ENCODE measurements at places on chromosomes 6 and 20. TPM values are rescaled to one million over a fixed set of nuclear protein-coding genes. Genes with fewer than 3 reads are reported as not detected.
A peak's percentile ranks its signal among the peaks of the same experiment; 100 is the strongest.

GRCh38 chr6:119566546-119567260, 217.1 kb upstream of the MAN1A1 start:
- no peak for DNase-seq

GRCh38 chr6:83911278-83911677, 51.8 kb downstream of the CYB5R4 start:
- DNase-seq: no peak

DNA sequence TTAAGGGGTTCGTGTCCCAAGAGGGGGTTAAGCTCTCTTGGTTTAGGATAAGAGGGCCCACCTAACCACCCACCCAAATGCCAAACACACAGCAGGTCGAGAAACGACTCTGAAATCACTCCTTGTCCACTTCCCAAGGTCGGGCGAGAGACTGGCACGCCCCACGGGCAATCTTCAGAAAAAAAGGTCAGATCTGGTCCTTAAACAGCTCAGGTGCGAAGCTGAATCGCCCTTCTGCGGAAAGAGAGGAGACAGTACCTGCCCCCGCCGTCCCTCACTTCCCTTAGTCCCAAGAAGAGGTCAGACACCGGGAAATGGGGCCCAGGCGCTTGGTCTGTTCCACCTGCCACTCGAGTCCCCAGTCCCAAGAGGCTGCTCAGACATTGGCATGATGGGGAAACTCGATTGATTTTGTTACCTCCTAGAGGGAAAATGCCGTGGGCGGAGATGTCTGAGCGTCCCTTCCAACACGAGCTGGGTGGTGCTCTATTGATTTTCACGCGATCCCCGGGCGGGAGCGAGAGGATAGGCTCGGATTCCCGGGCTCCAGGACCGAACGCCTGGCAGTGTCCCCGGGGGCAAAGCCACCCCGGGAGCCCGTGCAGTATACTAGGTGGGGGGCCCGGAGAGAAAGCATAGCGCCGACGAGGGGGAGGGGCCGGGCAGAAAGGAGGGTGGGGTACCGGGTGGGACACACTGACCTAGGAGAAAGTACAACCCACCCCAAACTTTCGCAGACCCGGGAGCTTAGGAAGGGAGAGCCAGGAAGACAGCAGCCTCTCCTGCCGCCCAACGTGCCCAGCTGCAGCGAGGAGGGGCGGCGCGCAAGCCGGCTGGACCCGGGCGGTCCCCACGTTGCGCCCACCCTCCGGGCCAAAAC, 1.1 kb upstream of the SAMD5 start:
- no peak for DNase-seq

- DNase-seq: peak; percentile 78
These were observed 1.4 kb downstream of the PIM1 start for GRCh38 chr6:37171201-37171969.

DNA sequence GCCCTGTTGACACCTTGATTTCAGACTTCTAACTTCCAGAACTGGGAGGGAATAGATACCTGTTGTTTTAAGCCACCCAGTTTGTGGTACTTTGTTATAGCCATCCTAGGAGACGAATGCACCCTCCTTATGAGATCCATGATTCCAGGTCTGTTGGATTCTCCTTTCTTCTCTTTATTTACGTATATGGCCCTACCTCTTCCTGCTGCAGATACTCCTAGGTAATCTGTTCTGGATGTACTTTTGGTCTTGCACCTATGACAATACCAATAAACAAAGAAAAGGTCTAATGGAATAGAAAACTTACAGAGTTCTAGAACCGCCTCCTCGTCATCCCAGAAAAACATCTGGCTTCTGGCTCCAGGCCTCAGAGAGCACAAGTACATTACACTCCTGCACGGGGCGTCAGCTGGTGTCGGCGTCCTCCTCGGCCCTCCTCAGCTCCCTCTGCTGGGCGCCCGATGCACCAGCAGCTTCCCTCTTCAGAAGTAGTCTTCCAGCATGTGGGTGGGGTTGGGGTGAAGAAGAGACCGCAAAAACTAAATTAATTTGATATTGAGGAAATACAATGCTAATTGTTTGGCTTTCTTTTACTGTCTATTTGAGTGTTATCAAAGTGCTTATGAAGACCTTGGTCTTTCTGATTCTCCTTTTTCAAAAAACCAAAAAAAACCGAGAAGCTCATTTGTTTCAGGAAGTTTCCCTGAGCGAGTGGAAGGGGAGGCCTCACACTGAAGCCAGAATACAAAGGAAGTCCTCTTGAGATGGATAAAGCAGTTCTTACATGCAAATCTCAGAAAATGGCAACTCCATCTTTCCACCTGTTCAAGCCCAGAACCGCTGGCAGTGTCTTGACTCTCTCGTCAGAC, 9.7 kb upstream of the ATXN1 start:
- peak; percentile 91 for DNase-seq

GRCh38 chr20:63083831-63084562, 77.2 kb upstream of the BHLHE23 start:
- peak; percentile 18 for DNase-seq

DNA sequence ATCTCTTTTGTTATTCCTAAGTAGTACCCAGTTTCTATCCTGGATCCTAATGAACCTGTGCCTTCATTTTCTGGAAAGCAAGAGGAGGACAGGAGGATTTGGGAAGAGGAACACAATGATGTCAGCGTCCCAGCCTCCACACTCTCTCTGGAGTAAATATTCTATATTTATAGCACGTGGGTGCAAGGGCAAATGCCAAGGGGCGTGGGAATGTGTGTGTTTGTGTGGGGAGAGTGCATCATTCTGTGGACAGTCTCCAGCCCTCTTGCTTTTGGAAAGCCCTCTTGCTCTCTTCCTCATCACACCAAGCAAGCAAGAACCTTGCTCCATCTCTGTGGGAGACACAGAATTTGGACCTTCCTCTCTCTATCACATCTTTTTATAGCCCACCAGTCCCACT, 103.2 kb upstream of the EMILIN3 start:
- peak; percentile 77 for DNase-seq

DNA sequence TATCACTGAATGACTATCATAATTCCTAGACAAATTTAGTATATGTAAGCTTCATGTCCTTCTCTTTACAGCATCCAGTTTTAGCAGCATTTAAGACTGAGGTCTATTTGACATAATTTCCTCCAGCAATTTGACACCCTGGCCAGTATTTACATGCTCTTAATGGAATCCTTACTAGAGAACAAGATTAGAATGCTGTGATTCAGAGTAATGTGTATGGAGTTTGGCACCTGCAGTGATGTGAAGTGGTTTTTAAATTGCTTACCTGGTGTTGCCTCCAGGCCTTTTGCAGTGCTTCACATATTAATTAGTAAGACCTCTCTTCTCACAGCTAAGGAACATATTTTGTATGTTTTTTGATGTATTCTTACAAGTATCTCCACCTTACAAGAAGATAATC, 9.8 kb downstream of the NKX2-4 start:
- DNase-seq: no peak

DNA sequence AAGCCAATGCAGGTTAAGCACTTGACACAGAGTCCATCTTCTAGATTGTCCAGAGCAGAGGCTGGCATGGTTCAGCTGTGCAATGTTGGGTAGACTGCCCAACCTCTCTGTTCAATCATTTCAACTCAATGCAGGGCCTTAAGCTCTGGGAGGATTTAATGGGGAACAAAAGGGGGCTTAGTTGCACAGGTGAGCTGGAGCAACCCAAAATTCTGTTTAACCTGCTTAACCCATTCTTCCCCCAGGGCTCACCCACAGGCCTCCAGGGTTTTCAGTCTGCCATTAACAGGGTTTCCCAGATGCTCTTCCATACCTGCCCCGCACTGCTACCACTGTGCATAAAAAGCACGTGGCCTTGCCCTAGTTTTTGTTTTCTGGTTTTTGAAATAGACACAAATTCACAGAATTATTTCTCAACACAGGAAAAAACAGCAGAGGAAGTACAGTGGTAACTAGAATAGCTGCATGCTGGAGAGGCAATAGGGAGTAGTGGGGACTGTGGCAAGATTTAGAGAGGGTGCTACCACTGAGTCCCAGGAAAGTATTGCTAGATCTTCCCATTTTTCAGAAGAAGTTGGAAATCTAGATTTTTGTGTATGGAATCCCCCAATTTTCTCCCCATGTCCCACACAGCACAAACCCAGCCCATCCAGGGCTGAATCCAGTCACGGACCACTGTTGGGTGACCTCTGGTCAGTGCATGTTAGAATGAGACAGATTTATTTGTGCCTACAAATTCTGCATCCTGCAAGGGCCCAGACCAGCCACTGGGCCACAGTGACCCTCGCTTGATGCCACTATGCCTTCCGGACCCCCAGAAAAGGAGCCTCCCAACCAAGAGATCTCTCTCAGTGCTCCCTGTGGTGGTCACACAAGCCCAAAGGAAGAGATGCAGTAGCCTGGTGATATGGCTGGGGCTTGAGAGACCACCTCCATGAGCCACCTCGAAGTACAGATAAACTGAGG, 4.6 kb downstream of the PTGIS start:
- no peak for DNase-seq

GRCh38 chr6:83430611-83431544, at the start of gene ME1:
TSS of gene ME1 (minus strand) at chr6:83431051. CDS start at chr6:83430954, 97 bp downstream.
- DNase-seq: peak; percentile 83

- peak; percentile 34 for DNase-seq
These were observed 44.2 kb upstream of the SLC9A8 start for GRCh38 chr20:49768204-49769047.

- no peak for DNase-seq
These were observed 16.4 kb upstream of the TAGAP start for GRCh38 chr6:159061146-159061545.

- DNase-seq: no peak
These were observed 731.7 kb downstream of the RFPL4B start for GRCh38 chr6:113078791-113079190.

GRCh38 chr20:56843386-56843785, 214.3 kb downstream of the TFAP2C start:
- peak; percentile 43 for DNase-seq

DNA sequence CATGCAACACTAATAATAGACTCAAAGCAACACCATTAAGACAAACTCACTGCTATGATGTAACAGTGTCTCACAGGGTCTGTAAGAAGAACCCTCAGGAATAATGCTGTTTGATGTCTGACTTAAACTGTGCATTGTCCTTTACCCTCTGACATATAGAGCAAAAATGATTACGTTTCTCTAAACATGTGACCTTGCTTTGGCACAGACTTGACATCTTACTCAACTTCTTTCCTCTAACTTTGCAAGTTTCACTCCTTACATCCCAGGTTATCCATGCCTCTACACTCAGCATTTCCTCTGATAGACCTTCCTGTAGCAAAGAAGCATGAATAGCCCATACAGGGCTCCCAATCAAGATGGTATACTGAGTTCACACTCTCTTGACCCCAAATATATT, 252.7 kb downstream of the UST start:
- no peak for DNase-seq

GRCh38 chr20:58891086-58891717, 38.7 kb downstream of the GNAS start:
- peak; percentile 82 for DNase-seq

- DNase-seq: no peak
These were observed 636.0 kb downstream of the BCKDHB start for GRCh38 chr6:80742481-80742880.

GRCh38 chr20:11395581-11395980, 522.1 kb upstream of the BTBD3 start:
- DNase-seq: no peak

DNA sequence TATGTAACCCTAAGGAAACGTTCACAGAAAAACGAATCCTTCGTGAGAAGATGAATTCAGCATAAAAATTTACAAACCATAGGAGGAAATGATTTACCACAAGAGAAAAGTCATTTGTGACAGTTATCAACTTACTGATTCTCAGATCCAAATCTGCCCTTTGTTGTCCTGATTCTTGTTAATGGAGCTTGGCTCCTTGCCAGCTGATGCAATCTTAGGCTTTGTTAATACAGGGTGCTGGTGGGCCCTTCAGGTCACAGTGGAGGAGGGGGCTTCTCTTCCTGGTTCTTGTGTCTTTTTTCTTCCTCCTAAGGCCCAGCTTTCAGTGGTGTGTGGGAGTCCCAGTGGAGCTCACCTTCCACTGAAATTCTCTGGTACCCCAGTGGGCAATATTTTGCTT, 108.4 kb upstream of the MAP3K7 start:
- DNase-seq: no peak

- no peak for DNase-seq
These were observed 738.2 kb downstream of the COL12A1 start for GRCh38 chr6:74467533-74468215.

The SLC17A9 gene
- polyA plus RNA-seq: 1.7 TPM

The HAO1 gene
- not detected for polyA plus RNA-seq

The ZBTB46 gene
- 6.6 TPM for polyA plus RNA-seq

The SLC17A2 gene
- not detected for polyA plus RNA-seq

The OOEP gene
- not detected for polyA plus RNA-seq

The C6orf141 gene
- polyA plus RNA-seq: 0.28 TPM

The OR2J3 gene
- not detected for polyA plus RNA-seq

The FAM184A gene
- polyA plus RNA-seq: 0.65 TPM

The MUCL3 gene
- not detected for polyA plus RNA-seq

The SLC22A2 gene
- polyA plus RNA-seq: not detected

The PDE7B gene
- polyA plus RNA-seq: 5.7 TPM

The OSTM1 gene
- polyA plus RNA-seq: 30.1 TPM
